ENCODE measurements at places on chromosomes 13 and 19.

DNA sequence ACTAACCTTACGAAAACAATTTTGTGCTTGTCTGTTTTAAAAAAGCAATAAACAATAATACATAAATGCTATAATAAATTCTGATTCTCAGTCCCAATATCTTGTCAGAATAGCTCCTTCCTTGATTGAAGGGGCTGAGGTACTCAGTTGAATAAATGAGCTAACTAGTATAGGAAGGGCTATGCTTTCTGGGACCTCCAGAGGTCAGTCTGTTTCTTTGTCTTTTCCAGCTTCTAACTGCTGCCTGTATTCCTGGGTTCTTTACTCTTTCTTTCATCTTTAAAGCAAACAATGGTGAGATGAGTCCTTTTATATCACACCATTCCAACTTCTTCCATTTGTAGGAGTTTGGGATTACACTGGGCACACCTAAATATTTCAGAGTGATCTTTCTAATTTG is 1297.0 kb upstream of the ATXN8OS start:
- no peak for DNase-seq

DNA sequence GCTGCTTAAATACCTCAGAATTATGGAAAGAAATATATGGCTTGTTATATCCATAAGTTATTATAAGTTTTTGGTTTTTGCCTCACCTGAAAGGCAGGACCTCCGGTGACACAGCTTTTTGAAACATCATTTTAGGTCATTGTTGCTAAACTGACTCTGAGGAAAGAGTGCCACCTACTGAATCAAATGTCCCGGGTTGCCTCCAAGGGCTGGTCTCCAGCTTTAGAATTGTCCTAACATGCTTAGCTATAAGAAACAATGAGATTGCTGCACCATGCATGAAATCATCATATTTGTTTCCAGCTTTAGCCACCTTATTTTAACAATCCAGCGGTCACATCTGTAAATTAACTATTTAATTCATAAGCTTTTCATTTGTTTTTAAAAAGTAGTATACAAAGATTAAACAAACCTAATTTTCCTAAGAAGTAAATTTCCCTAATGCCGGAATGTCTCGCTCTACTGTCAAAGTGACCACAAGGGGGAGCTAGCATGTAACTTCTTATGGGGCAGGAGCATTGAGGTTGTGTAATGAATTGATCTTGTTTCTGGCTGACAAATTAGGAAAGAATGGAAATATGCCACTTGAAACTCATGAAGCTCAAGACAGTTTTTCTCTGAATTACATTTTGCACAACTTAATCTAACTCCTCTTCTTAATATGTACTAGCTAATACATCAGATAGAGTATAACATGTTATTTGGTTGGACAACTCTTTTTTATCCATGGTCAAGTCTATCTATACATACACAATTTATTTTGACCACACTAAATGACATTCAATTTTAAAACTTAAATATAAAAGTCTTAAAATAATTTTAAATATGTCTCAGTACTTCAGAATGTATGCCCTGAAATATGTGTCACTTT is 6.7 kb upstream of the PCDH17 start:
- DNase-seq: peak; percentile 62

DNA sequence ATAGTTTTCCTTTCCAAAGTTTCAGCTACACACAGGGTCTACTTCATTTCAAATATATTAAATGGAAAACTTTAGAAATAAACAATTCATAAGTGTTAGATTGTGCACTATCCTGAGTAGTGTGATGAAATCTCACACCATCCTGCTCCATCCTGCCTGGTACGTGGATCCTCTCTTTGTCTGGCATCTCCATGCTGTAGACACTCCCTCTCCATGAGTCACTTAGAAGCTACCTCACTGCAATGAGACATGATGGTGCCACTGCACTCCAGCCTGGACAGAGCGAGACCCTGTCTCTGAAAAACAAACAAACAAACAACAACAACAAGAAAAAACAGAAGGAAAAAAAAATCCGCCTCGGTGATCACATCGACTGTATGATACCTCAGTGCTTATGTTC is 191.8 kb downstream of the PCCA start:
- DNase-seq: peak; percentile 47

DNA sequence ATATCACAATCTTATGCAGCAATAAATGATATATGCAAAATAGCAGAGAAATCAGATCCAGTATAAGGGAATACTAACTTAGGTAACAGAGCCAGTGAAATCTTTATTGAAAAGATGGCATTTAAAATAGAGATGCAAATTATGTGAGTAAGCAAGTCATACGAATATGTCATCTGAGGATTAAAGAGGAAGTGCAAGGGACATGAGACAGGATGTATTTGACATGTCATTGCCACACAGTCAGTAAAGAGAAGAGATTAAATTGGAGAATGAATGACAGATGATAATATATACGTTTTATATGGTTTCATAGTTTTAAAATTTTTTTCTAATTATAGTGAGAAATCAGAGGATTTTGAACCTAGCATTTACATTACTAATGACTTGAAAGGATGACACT is 426.4 kb downstream of the SLITRK5 start:
- DNase-seq: no peak

DNA sequence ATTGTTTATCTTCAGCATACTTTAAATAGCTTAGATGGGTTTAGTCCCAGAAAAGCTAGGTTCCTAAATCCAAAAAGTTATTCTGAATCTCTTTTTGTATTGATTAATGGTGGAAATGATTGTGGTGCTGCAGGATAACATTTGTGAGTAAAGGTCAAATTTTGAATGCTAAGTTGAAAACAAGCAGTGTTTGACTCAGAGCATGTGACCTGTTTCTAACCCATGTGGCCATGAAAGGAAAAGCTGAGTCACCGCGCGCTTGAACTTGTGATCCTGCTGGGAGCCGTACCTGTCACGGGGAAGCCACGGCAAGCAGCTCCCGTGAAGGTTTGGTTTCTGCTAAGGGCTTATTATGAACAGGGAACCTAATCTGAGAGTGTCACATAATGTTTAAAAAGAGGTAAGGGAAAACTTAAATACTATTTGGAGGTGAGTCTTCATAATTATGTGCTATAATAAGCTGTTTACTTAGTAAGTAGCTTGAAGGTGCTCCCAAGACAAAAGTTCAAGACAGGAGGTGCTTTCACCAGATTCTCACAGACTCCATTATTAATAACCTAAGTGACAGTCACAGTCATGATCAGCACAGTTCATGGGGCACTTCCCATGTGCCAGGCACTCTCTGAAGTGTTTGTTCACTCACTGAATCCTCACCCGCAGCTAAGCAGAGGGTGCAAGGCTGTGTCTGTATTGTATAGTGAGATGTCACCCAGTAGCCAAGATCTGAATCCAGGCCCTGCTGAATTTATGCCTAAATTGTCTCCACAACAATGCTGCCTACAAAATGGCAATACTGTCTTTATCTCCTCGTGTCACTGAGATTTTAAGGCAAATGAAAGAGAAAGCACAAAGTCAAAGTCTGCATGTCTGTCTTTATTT is 286.5 kb downstream of the MYO16 start:
- peak; percentile 98 for DNase-seq

- no peak for DNase-seq
Observed at GRCh38 chr19:512547-513365, 5.5 kb downstream of the TPGS1 start.

- DNase-seq: no peak
Observed at GRCh38 chr13:31864307-31864706, 125.0 kb downstream of the RXFP2 start.

- no peak for DNase-seq
Observed at GRCh38 chr13:97121894-97122293, 100.2 kb upstream of the MBNL2 start.

GRCh38 chr19:40320558-40320935 is 27.6 kb downstream of the C19orf47 start:
- no peak for DNase-seq

DNA sequence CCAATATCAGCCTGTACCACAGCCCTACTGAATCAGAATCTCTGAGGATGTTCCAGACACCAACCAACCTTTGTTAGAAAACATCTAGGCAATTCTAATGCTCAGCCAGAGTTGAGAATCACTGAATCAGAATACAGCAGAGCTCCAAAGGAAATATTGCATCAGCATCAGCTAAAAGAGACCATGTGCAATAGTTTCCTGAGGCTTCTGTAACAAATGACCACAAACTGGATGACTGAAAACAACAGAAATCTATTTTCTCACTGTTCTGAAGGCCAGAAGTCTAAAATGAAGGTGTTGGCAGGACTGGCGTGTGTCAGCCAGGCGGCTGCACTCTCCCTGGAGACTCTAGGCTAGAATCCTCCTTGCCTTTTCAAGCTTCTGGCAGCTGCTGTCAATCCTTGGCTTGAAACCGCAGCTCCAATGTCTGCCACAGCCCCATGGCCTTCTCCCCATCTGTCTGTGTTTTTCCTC is 1.2 kb upstream of the DCT start:
- peak; percentile 87 for DNase-seq

- DNase-seq: no peak
Observed at GRCh38 chr19:49324801-49325576, at the start of gene SLC6A16. Gene SLC6A16 (minus strand): TSS chr19:49325191. CDS start chr19:49311347, 13,844 bp downstream.

GRCh38 chr13:20035130-20035529 is 76.6 kb downstream of the ZMYM2 start:
- peak; percentile 15 for DNase-seq

DNA sequence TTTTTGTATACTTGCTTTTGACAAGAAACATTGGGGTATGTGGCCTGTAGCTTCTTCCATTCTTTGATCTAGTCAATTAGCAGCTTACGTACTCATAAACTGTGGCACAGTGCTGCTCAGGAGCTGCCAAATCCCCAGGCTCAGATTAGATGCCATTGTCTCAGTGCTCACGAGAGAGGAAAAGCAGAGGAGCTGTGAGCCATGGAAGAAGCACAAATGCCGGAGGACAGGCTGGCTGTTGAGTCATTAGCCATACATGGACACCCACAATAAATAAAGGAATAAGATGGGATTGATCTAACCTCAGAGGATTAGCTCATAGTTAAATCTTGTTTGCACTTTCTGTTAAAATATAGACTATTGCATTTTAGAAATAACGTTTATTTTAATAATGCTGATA is 121.7 kb downstream of the POSTN start:
- DNase-seq: peak; percentile 63

DNA sequence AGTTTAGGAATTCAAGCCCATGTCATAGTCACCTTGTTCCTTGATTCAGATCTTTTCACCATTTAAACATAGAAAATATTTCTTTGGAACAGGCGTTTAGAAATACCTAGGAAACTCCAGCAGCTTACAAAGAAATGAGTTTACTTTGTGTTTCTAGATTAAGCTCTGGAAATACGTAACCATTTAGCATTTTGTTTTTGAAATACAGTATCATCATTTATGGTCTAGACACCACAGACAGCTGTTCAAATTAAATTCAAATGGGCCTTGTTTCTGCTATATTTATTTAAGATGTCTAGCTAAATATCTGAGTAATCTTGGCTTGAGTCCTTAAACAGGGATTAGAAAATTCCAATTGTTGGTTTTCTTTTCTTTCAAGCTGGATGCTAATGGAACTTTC is 228.5 kb downstream of the NDFIP2 start:
- DNase-seq: peak; percentile 39

GRCh38 chr19:54230031-54230430 is 7.2 kb upstream of the LILRB3 start:
- no peak for DNase-seq

DNA sequence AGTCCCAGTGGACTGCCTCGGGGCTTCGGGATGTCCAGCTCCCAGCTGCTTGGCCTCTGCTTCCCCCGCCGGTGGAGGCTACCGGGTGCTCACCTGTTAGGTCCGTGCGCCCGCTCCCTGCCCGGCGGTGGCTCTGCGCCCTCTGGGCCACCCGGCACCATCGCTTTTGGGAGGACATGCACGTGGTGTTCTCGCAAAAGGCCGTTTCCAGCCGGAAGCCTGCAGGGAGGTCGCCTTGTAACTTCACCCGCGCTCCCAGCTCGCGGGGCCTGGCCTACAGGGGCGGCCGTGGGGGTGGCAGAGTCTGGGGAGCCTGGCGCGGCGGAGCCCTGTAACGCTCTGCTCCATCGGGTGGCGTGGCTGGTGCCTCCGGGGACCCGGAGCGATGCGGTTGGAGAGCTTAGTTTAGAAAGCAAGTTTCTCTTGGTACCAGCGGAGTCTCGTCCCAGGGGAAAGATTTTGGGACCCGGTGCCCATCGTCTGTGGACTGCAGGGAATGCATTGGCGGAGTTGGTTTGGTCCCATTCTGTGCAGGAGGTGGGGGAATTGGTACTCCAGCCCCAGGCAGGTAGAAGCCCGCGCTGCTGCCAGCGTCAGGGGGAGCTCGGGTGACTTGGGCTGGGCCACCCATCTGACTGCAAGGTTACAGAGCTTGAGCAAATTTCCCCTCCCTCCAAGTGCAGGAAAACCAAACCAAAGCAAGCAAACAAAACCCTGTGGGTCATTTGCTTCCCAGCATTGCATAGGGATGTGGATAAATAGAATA is 673 bp downstream of the SPATA13 start:
- no peak for DNase-seq

DNA sequence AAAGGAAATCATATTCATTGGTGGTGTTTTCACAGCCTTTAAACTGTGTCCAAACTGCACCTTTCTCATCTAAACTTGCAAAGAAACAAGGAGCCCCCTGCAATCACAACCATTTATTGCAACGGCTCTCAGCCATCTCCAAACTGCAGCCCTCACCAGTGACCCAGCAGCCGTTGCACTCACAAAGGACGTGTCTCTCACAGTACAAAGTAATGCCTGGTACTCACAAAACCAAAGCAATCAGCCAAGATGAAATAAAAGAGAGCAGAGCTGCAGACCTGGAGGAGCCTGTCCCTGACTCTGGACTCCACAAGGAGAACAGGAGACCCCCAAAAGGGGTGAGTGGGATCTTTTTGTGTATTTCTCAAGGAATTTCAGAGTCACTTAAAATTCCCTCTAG is 20.2 kb upstream of the CEACAM21 start:
- DNase-seq: no peak

DNA sequence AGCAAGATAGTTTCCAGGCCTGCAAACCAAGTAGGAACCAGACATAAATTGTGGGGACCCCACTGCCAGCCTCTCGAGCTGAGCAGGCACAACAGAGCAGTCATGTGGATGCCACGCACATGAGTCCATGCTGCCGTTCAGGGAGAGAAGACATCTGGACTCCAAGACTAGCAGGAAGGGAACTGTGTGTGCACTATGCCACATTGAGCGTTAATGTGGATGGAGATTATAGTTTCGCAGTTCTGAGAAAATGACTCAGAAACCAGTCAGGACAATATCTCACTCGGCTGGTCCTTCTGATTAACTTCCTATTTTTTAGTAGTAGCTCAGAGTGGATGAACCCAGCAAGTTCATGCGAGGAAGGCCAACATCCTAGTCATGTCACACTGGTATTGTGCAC is 124.9 kb downstream of the CRYL1 start:
- DNase-seq: peak; percentile 82

Measured in fibroblast of mammary gland (primary cell).